Stimulated activated CD8-positive, alpha-beta memory T cell treated with anti-CD3 and anti-CD28 coated beads, Interleukin-4, amount 100 ng/mL, for 1 hour (primary cell): ENCODE measurements at places on chromosomes 2 and 18.

- no peak for DNase-seq
Measured at GRCh38 chr2:170163411-170164065, 14.4 kb upstream of the MYO3B start.

GRCh38 chr2:197300139-197300538 is 10.4 kb downstream of the ANKRD44 start:
- no peak for DNase-seq

DNA sequence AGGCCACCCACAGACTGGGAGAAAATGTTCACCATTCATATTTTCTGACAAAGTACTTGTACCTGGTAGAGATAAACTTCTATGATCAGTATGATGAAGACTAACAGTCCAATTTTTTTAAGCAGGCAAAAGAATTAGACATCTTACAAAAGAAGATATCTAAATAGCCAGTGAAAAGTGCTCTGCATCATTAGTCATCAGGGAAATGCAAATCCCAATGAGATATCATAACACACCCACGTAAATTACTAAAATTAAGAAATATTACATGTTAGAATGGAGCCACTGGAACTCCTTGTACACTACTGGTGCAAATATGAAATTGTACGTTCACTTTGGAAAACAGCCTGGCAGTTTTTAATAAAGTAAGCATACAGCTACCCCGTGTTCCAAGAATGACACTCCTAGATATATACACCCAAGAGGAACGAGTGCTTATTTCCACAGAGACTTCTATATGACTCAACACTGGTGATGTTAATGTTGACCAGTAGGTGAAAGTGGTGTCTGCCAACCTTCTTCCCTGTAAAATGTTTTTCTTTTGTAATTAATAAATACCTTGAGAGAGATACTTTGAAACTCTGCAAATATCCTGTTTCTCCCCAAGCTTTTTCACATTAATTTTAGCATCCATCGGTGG is 80.3 kb downstream of the NPAS2 start:
- DNase-seq, result no peak

GRCh38 chr18:54983041-54983686 is 23.9 kb upstream of the CCDC68 start:
- DNase-seq, result no peak

DNA sequence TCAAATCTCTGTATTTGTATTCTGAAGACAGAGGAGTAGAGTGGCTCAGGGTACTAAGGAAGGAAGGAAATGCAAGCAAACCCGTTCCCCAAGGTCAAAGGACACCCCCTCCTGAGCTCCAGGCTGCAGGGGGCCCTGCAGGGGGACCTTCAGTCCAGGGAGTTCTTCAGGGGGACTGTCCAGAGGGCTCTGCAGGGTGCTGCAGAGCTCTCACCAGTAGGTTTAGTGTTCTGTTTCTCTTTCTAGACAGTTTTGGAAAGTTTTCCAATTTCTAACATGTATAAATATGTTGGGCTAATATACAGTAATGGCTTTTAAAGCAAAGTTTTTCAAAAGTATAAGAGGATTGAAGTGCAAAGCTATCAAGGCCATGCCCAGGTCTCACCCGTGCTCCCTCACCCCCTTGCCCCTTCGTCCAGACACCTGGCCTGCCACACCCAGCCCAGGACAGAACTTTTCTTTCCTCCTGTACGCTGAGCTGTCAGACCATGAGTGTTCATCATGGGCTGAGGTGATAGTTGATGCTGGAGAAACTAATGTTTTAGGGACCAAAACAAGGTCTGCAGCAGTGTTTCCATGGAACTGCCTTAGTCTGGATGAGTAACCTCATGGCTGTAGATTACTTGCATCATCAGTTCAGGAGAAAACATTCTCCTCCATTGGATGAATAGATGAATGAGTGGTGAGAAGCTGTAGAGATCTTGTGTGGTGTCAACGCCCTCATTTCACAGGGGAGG is 134.2 kb downstream of the GLI2 start:
- no peak for DNase-seq

DNA sequence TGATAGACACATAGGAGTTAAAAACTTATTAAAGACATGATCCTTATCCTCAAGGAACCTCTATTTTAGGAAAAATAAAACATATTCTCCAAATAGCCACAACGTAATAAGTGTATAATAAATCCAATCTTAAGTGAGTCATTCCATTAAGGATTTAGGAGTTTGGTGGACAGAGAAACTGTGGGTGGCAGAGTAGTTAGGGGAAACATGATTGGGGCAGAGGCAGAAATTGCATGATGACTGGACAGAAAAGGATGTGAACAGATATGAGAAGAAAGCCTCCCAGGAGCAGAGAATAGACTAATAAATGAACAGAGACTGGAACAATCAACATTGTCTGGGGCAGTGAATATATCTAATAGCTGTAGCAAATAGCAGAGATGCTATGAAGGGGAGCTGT is 48.1 kb upstream of the SIGLEC15 start:
- DNase-seq, result no peak

DNA sequence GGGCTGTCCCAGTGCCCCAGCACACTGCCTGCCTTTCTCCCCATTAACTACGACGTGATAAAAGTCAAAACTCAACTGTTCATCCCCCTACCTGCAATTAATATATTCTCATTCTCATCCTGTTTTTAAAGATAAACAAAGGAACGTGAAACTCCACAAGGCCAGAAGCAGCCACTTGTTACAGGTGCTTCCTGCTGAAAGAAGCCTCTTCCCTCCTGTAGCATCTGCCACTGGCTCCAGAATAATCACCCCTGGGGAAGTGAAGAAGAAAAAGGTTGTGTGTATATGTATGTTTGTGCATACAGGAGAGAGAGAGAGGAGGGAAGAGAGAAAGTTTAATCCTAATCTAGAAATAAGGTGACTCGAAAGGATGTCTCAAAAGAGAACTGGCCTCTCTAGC is 27.1 kb downstream of the KIAA2012 start:
- no peak for DNase-seq

DNA sequence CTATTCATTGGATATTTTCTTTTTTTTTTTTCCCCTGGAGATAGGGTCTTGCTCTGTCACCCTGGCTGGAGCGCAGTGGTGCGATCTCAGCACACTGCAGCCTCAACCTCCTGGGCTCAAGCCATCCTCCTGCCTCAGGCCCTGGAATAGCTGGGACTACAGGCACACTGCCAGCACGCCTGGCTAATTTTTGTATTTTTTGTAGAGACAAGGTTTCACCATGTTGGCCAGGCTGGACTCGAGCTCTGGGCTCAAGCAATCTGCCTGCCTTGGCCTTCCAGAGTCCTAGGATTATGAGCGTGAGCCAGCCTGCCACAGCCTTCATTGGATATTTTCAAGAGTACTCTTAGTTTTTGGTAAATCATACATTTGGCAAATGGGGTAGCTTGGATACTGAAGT is 9.0 kb upstream of the MCFD2 start:
- DNase-seq, result no peak

- no peak for DNase-seq
Measured at GRCh38 chr2:86519349-86519748, 43.9 kb downstream of the CHMP3 start.

DNA sequence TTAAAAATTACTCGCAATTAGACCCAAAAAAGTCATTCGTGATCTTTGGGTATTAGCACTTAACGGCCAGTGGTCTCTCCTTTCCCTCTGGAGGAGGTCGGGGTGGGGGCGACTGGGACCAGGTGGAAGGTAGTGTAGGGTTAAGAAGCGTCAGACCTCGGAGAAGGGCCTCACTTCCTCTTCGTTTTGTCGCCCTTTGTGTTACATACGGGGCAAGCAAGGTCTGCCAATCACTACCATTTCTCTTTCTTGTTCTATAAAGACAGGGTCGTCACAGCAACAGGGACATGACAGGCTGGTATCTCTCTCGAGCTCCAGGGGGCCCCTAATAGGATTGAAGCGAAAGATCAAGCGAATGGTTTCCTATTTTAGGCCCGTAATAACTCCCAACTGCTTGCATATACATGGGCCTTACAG is 136.6 kb downstream of the INSIG2 start:
- no peak for DNase-seq

DNA sequence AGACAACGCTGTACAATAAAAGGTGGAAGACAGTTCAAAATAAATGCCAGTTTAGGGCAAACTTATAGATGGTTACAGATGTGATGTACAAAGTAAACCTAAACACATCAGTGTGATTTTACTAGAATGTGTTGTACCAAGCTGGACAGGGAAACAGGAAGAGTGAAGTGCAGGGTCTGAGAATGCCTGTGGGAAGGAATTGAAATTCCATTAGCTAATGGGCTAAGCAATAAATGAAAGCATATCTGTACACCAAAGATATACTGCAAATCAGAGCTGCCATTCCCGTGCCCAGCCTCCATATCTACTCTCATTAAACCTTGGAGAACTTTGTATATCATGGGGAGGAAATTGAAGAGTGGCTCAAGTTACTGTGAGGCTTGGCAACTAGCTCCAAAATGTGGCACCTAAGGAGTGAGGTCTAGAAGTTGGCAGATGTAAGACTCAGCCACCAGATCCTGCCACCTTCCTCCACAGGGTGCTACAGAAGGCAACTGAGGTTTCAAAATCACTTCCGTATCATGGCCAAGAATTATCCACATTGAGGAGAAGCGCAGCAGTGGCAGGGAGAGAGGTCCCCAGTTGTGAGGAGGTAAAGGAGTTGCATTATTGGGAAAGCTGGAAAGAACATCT is 277.8 kb downstream of the TCF4 start:
- no peak for DNase-seq

GRCh38 chr2:114352988-114353387 is 89.5 kb upstream of the DPP10 start:
- DNase-seq, result no peak

GRCh38 chr18:48007955-48008701 is 77.7 kb upstream of the SMAD2 start:
- peak; percentile 16 for DNase-seq

- DNase-seq, result no peak
Measured at GRCh38 chr18:25351280-25351775, 638 bp downstream of the ZNF521 start.

- DNase-seq, result peak; percentile 9
Measured at GRCh38 chr2:235779444-235779896, 285.6 kb downstream of the AGAP1 start.

- no peak for DNase-seq
Measured at GRCh38 chr2:119004602-119005001, 62.6 kb downstream of the MARCO start.
